RWPE1 (cell line): ENCODE measurements at places on chromosomes 2 and 18.
A peak's percentile ranks its signal among the peaks of the same experiment; 100 is the strongest.

- DNase-seq = peak; percentile 32
Observed at GRCh38 chr2:99425022-99425421, 64.8 kb downstream of the REV1 start.

- no peak for DNase-seq
Observed at GRCh38 chr2:184338771-184339170, 259.6 kb upstream of the ZNF804A start.

GRCh38 chr2:10482460-10482859 is 34.3 kb upstream of the ODC1 start:
- DNase-seq = no peak

DNA sequence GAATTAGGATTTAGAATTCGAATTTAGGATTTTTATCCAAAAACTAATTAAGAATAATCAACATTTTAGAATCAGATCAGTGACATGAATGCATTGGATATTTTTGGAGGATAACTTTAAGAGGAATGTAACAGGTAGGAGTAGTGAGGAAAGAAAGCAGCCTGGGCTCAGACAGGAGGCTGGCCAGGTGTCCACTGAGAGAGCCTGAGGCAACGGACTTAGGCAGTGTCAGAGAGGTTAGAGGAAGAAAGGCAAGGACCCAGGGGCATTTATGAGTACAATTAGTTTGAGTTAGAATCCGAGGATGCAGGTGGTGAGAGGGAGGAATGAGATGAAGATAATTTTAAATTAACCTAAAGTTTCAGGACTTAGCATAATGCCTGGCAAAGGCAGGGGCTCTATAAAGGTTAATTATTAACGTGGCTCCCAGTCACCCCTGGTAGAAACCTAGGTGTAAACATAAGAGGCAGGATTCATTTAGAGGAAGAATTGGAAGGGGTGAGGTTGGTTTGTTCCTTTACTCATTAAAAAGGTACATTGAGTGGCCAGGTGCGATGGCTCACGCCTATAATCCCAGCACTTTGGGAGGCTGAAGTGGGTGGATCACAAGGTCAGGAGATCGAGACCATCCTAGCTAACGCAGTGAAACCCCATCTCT is 507.1 kb downstream of the TMEM182 start:
- DNase-seq = no peak

DNA sequence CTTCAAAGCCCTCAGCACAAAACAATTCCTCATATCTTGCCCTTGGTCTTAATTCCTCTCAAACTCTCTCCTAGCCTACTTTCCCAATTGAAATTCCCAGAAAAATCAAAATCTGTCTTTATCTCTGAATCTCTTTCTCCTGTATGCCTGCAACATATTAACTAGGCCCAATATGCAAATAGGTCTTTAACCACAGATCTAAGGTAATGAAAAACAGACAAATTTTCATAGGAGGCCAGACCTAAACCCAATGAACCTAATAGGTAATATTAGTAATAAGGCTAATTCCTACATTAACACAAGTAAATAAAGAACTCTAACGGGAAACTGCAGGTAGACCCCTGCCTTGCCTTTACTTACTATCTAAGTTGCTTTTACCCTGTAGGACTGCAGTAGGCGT is 41.4 kb downstream of the WDR33 start:
- DNase-seq = no peak
